ENCODE measurements at places on chromosomes 5 and 9.

GRCh38 chr5:31193591-31194467 is at the start of gene CDH6:
Gene CDH6, plus strand, starts transcription at chr5:31193686. Its CDS starts 73,788 bp downstream, at chr5:31267474.
- peak; percentile 75 for DNase-seq

- no peak for DNase-seq
These were observed 114.6 kb downstream of the MRPL36 start for GRCh38 chr5:1685066-1685465.

GRCh38 chr5:35956429-35956828 is 18.0 kb upstream of the CAPSL start:
- DNase-seq: no peak

DNA sequence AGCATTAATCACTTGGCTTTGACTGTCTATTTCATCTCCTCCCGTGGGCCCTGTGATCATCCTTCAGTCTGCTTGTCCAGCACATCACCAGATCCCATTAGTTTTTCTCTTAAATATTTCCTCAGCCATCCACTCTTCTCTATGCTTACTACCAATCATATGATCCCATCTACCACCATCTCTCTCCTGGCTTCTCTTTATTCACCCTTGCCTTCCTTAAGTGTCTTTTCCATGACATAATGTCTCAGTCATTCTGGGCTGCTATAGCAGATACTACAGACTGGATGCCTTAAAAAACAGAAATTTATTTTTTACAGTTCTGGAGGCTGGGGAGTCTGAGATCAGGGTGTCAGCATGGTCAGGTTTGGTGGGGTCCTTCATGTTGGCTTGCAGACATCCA is 208.4 kb upstream of the PPP1R2B start:
- DNase-seq: no peak

- DNase-seq: no peak
These were observed 48.9 kb downstream of the PKD2L2 start for GRCh38 chr5:137937994-137938750.

Measured in Caco-2 (cell line).